Spinal cord (tissue), 10 donors: ENCODE measurements at places on chromosomes 12 and 14.

GRCh38 chr12:39476121-39476520, 33.2 kb upstream of the KIF21A start:
- DNase-seq, result no peak

GRCh38 chr12:106493531-106493930, 89.3 kb upstream of the RFX4 start:
- DNase-seq, result no peak

- DNase-seq, result no peak
These were observed 212.9 kb downstream of the SYT10 start for GRCh38 chr12:33226671-33227070.

GRCh38 chr14:21041676-21042433, at the start of gene RNASE7:
RNASE7 (plus strand) TSS chr14:21042362; CDS start chr14:21042993, 631 bp downstream.
- no peak for DNase-seq

GRCh38 chr12:120628919-120629318, 11.5 kb upstream of the CABP1 start:
- no peak for DNase-seq

DNA sequence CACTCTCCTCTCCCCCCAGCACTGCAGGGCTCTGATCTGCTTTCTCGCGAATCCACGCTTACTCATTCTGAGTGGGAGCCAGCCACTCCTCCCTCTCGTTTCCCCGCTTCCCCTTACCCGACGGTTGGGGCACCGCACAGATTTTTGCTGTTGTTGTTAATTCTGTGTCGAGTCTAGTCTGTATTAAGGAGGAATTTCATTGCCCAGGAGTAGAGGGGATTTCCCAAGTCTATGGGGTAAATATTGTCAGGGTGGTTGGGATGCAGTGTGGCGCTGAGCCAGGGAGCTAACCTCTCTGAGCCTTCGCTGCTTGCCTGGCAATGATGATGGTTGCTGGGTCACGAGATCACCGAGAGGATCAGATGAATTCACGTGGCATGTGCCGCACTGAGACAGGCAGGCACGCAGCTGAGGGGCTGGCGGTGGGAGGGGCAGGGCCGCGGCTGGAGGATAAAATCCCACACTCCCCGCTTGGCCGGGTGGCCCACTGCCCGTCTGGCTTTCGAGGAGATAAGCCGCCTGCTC, 18.5 kb downstream of the NCOR2 start:
- DNase-seq, result no peak
